ENCODE measurements at places on chromosomes 11 and 22.

DNA sequence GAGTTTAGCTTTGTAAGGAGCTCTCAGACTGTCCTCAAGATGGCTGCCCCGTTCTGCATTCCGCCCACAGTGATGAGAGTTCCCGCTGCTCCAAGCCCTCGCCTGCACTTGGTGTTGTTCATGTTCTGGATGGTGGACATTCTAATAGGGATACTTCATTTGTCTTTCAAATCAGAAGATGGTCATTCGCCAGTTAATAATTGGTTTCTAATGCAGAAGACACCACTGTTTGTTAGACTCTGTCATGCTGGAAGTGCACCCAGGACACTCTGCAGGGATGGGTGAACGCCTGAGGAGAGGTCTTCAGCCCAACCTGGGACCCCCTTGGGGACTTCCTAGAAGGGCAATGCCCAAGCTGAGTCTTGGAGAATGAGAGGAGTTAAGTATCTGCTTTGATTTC, 836.4 kb downstream of the TBC1D22A start:
- no peak for DNase-seq

DNA sequence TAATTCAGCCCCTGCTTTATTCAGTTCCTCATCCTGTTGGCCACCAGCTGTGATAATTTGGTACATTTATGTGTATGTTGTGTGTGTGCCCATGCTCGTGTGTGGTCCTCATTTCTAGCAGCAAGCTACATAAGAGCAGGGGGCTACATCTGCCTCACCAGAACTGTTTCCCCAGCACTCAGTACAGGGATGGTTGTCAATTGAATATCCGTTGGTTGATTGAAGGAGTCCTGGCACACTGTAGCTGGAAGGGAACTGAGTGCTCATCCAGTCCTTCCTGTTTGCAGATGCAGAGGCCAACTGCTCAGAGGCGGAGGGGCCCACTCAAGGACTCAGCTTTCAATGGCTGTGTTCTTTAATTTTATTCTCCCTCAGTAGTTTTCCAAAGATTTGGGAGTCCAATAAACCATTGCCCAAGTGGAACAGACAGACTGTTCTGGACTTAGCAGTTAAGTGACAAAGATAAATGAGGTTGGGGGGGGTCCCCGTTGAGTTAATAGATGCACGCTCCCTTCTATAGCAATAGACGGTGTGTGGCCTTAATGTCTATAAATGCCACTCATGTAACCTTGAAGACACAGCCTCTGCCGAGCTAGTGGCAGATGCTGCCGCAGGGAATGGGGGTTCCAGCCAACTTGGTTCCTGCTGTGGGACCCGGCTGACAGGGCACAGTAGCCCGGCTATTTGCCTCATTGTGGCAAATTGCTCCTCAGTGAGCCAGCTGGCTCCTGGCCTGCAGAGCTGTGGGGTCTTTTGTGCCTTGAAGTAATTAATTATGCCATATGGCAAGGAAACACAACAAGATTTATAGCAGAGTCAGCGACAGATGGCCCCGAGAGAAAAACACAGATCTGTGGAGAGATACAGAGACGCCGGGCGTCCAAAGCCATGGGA, 71.4 kb upstream of the GRK3 start:
- DNase-seq: no peak

GRCh38 chr22:36378869-36379217, 8.9 kb downstream of the MYH9 start:
- no peak for DNase-seq

GRCh38 chr11:19615341-19616183, 97.1 kb upstream of the NAV2 start:
- no peak for DNase-seq

- DNase-seq: no peak
Measured at GRCh38 chr22:38490915-38491314, 15.2 kb downstream of the DDX17 start.

DNA sequence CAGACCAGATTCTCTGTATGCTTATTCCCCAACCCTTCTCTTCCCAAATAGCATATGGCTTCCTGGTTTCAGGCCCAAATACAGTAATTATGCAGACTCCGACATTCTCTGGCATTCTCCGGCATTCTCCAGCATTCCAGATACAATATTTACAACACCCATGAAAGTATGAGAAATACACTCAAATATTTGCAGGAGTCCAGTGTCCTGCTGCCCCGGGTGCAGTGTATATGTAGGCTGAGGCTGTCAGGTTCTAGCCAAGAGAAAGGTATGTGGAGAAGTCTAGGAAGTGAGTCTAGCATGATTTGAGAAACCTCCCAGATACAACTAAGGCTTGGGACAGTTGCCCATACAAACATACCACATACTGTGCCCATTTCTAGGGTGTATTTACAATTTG, 160.7 kb downstream of the SOX6 start:
- DNase-seq: no peak

DNA sequence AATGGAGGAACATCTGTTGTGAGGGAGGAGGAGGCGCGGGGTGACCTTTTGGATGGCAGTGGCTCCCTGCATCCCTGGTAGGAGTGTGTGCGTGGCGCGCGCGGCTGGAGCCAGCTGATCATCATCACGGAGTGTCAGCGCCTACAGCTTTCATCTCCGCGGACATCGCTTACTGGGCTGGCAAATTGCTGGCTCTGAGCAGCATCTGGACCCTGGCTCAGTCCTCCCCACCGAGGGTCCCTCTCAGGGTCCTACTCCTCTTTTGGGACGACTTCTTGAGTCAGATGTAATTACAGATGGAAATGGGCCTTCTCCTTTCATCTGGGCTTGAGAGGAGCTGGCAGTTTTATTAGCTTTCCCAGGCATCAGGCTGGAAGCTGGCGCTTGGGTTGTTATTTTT, 85.3 kb downstream of the CACNA1I start:
- DNase-seq: no peak

Measured in RWPE2 (cell line).